ENCODE measurements at places on chromosomes 6 and 20.

GRCh38 chr6:37285861-37286311 is 27.9 kb upstream of the TMEM217 start:
- no peak for DNase-seq

DNA sequence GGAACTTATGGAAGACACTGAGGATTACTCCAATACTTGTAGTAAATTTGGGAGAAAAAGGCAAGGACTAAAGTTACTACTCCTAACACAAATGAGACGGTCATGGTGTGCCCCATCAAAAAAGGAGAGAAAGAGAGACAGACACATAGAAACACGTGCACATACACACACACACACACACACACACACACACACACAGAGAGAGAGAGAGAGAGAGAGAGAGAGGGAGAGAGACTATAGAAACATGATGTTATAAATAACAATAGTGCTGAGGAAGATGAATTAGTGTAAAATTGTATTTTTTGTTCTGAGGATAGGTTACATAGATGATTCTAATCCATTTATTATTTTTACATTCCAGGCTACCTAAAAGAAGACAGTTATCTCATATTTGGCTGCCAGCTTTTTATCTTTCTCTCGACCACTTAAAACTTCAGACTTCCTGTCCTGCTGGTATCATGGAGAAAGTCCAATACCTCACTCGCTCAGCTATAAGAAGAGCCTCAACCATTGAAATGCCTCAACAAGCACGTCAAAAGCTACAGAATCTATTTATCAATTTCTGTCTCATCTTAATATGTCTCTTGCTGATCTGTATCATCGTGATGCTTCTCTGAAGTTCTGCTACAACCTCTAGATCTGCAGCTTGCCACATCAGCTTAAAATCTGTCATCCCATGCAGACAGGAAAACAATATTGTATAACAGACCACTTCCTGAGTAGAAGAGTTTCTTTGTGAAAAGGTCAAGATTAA is 10.5 kb downstream of the PLN start:
- DNase-seq, result peak; percentile 35

DNA sequence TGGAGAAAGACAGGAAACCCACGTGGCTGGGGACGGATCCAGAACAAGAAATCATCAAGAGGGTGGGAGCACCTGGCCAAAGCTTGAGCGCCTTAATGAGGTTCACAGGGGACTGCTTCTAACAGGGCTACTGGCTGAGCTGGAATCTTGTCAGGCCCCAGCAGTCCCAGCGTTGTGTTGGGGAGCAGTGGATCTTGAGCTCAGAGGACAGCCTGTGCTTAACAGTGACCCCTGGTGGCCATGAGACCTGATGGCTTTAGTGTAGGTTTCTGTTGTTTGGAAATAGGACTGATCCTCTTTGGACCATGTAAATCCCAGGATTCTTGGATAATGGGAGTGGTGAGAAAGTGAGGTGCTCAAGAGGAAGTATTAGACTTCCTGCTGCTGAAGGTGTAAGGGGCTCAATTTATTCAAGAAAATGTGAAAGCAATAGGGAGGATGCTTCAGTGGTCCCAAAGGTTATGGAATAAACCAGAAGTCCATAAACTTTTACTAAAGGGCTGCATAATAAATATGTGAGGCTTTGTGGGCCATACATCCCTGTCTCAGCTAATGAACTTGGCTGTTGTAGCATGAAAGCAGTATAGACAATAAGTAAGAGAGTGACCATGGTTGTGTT is 216.2 kb downstream of the NFATC2 start:
- peak; percentile 75 for DNase-seq

GRCh38 chr20:16752082-16752481 is 3.9 kb downstream of the OTOR start:
- DNase-seq, result no peak

DNA sequence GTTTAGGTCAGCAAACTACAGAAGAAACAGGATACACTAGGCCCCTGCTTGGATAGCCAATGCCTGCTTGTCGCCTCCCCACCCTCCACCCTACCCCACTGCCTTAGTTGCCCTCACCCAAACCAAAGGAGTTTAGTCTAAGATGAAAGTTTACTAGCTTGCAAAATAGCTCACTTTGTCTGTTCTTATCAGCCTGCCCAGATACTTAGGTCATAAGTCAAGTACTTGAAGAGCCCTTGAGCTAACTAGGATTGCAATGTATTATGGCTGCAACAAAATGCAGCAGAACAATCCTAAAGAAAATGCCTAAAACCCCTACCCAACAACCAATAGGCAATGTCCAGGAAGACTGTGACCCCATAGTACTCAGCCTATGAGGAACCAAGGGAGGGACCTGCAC is 7.3 kb upstream of the ENTPD6 start:
- no peak for DNase-seq

DNA sequence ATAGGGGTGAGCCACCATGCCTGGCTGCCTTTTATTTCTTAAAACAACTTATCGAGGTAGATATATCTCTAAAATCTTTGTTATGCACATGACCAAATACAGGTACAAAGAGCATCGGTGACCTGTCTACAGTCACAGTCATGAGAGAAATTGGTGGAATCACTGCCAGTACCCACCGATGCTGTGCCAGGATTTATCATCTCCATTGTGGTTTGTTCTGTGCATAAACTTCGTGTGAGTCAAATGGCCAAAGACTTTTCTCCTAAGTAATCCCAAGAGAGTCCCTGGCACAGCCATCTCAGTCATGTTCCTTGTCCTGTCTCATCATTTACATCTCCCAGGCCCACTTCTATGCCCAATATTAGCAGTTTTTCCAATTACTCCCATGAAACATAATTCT is 9.0 kb downstream of the GSTA3 start:
- no peak for DNase-seq

DNA sequence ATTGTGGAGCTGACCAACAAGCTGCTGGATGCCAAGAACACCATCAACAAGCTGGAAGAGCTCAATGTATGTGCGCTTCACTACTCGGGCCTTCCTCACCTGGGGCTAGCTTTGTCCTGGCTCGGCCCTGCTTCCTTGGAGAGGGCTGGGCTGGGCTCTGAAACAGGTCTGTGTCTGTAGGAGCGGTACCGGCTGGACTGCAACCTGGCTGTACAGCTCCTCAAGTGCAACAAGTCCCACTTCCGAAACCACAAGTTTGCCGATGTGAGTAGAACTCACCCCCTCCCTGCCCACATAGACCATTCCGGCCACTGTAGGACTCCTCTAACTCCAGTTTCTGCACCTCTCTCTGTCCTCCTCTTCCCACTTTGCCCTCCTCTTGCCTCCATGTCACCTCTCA is 6.7 kb downstream of the LRRC73 start:
- DNase-seq, result no peak

- DNase-seq, result no peak
Observed at GRCh38 chr6:166197361-166197760, 29.7 kb upstream of the TBXT start.

Data from fibroblast of mammary gland (primary cell).